CD4-positive, alpha-beta T cell treated with Interleukin-17A for 1 hour (primary cell): ENCODE measurements at places on chromosomes 6 and 20.

DNA sequence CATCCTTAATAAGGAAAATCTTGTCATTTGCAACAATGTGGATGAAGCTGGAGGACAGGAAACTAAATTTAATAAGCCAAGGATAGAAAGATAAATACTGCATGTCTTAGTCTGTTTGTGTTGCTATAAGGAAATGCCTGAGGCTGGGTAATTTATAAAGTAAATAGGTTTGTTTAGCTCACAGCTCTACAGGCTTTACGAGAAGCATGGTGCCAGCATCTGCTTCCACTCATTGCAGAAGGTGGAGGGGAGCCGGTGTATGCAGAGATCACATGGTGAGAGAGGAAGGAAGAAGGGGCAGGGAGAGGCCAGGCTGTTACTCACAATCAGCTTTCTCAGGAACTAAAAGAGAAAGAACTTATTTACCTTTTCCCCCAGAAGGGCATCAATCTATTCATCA is 118.9 kb upstream of the SMLR1 start:
- DNase-seq, result no peak

GRCh38 chr20:1041845-1042390 is 39.8 kb upstream of the RSPO4 start:
- DNase-seq, result no peak

- no peak for DNase-seq
Measured at GRCh38 chr20:49918446-49918845, 3.1 kb upstream of the SPATA2 start.

DNA sequence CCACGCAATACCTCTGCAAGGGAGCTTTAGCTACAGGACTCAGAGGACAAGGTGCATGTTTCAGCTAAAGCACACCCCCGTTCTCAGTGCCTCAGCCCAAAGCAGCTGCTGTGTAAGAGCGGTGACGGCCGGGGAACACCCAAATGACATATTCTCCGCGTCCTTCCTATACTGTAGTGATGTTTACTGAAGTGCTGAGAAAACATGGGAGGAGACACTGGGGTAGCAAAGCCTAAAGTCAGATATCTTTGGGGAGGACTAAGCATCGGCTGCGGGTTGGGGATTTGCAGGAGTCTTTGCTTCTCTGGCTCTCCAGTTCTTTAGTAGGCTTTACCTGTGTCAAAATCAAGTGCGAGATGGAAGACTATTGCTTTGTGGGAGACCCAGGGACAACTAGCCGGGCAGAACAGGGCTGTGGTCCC is 1.7 kb downstream of the SLC22A23 start:
- DNase-seq, result peak; percentile 55

DNA sequence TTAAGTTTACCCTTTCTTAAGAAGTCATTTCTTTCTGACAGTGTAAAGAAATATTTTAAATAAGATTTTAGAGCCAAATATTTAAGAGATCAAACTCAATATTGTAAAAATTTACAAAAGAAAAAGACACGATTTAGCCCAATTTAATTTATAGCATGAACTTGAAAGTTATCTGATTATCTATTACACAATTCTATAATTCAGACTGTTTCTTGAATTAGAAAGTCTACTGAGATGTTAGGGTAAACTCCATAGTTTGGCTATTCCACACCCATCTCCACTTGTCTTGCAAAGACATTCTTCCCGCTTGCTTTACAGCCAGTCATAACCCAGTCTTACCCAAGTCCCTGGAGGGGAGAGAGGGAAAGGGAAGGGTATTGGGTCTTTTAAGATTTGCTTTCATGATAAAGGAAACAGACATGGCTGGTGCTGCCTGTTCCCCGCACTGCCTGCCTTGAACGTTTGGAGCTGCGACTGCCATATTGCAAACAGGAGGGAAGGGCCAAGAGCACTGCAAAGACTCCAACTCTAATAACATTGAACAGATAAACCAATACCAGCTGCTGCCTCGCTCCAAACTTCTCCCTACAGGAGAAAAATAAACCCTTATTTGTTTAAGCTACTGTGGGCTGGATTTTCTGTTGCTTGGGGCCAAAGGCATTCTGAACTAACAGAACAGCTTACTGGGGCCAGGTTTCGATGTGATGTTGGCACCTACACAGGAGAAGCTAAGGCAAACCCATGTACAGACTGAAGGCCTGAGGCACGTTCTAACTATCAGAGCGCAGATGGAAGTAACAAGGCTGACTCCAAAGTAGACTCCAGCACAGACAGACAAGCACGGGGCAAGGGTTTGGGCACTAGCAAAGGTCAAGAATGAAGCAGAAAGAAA is 552.3 kb upstream of the JARID2 start:
- no peak for DNase-seq

DNA sequence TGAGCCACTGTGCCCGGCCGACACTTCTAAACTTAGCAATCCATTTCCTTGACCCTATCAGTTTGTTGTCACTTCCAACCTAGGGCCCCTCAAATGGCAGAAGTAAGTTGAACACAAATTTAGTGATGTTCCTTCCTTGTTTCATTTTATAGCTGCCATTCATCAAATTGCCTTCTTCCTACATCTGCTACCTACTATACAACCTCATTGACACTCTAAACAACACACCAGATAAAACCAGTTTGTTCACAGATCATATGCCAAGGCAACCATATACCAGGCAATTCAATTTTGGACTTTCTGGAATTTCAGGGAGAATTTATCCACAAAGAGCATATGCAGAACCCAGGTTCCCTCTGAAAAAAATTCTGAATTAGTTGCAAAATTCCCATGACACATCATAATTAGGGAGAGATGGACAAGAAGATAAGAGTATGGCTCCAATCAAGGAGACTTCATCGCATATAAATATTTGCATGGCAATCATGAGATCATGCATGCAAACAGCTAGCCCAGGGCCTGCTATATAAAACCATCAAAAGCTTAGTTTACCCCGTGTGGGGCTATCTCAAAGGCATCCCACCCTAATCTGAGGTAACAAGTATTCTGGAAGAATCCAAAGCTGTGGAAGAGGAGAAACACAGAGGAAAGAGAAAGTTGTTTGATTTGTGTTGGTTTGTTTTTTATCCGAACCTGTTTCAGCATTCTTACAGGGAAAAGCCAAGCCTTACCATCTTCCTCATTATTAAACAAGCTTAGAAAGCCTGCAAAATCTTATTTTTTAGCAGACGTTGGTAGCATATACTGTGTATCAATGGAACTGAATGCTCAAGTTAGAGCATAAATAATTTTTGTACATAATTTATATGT is 132.8 kb upstream of the TNFAIP3 start:
- DNase-seq, result no peak

GRCh38 chr6:144480473-144480872 is 195.3 kb downstream of the UTRN start:
- DNase-seq, result no peak

GRCh38 chr6:57190140-57190539 is 18.0 kb downstream of the BAG2 start:
- DNase-seq, result no peak

- DNase-seq, result no peak
Measured at GRCh38 chr20:588476-588875, 21.6 kb downstream of the TCF15 start.

- DNase-seq, result no peak
Measured at GRCh38 chr6:169970306-169970988, 219.0 kb downstream of the ERMARD start.

GRCh38 chr6:80566361-80566760 is 459.9 kb downstream of the BCKDHB start:
- DNase-seq, result no peak

- DNase-seq, result no peak
Measured at GRCh38 chr6:75494290-75494689, 690 bp upstream of the FILIP1 start.
